T-helper 1 cell (primary cell): ENCODE measurements at places on chromosomes 11 and 22.

- no peak for DNase-seq
These were observed at the start of gene FGF19 for GRCh38 chr11:69703768-69704507. Gene FGF19 (minus strand): TSS chr11:69704022. CDS start chr11:69703876, 146 bp downstream.

- DNase-seq: no peak
These were observed 385.1 kb downstream of the CADM1 start for GRCh38 chr11:115119146-115119545.

GRCh38 chr11:103529181-103529684 lies 420.0 kb downstream of the DYNC2H1 start:
- no peak for DNase-seq

DNA sequence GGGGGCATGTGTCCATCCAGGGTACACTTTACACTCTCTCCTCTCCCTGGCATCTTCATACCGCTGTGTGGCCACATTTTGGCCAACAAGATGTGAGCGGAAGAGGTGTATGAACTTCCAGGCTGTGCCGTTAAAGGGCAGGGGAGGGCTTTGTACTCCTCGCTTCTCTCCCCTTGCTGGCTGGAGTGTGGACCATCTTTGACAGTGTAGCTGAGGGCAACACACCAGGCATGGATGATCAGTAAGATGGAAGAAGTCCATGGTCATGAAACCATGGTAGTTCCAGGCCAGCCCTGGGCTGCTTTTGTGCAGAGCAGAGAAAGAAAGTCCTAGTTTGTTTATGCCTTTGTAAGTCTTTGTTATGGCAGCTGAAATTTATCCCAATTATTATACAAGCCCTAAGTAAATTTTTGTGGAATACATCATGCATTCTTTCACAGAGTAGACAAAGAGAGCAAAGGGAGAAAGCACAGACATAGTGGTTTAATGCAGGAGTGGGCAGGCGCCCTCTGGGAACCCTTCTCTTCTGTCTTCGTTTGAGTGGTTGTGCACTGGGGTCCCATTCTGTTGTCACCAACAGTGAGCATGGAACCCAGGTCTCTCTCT lies 70.4 kb downstream of the FBXO7 start:
- no peak for DNase-seq

GRCh38 chr11:32947978-32948377 lies 55.4 kb downstream of the QSER1 start:
- no peak for DNase-seq

GRCh38 chr11:75205564-75206020 lies 35.0 kb upstream of the TPBGL start:
- DNase-seq: no peak

DNA sequence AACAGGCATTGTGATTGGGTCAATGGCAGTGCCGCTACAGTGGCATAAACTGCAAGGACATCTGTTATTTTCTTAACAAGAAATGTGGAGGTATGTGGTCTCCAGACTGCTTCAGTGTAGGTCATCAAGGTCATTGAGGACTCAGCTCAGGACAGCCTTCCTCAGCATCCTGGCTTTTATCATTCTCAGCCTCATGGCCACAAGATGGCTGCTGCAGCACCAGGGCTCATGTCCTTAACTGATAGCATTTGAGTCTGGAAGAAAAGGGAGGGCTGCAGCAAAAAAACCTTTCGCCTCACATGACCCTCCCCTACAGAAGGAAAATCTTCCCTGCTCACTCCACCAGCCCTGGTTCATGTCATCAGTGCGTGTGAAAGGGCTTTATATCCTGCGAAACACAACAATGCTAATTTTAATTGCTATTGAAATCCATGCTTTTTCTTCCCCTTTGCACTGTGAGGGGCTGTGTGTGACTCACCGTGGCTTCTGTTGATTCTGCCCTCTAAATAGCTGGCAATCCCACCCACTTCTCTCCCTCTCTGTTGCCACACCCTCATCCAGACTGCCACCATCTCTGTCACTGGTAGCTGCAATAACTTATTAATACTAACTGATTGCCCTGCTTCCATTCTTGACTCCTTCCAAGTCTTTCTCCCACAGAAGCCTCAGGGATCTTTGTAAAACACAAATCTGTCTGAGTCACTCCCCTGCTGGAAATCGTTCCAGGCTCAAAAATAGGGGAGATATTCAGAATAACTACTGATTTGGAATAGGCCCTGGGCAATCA lies 43.8 kb downstream of the CHRDL2 start:
- no peak for DNase-seq

DNA sequence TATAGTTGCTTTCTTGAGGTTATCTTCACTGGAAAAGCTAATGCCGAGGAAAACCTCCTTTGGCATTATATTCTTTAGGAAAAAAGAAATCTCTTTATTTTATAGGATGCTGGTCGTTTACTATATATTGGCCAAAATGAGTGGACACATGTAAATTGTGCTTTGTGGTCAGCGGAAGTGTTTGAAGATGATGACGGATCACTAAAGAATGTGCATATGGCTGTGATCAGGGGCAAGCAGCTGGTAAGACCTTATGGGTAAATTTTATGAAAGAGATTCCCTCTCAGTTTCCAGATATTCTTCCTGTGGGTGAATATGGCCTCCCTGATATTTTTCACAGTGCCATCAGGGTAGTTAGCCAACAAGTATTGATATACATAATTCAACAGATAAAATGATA lies 29.4 kb upstream of the TTC36 start:
- no peak for DNase-seq

DNA sequence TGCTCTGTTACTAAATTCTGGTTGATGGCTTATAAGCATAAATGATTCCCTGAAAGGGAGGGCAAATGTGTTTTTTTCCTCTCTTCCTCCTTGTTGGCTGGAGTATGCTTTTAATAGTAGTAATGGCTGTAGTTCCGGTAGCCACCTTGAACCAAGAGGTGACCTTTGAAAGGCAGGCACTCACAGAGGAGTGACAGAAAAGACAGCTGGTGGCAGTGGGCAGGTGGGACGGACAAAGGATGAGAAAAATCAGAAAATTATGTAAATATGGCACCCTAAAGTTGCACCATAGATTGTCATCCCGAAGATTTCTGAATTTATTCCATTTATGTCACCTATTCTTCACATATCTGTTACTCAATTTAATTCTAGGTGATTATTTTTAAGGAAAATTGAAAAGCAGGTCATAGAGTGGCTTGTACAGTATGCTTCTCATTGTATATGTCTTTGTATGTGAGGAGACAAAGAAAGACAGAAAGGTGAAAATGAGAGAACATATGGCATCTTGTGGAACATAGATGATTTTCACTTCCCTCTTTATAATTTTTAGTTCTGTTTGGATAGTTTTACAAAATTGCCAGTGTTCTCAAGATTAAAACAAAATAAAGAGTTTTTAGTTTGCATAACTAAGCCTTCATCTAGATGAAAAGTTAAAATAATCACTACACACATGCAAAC lies 17.0 kb downstream of the CASP12 start:
- no peak for DNase-seq

DNA sequence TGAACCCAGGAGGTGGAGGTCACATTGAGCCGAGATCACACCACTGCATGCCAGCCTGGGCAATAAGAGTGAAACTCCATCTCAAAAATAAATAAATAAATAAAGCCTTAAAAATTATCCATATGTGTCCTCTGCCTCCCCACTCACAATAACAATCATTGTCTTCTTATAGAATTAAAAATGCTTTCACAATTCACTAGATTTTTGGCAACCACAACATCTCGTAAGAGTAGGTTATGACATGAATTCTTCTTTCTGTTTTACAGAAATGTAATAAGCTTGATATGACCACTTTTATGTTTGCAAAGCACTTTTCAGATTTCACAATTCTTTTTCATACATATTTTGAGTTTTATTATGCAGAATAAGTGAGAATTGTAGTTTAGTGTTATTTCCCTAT lies 54.5 kb upstream of the HSPA8 start:
- DNase-seq: no peak

DNA sequence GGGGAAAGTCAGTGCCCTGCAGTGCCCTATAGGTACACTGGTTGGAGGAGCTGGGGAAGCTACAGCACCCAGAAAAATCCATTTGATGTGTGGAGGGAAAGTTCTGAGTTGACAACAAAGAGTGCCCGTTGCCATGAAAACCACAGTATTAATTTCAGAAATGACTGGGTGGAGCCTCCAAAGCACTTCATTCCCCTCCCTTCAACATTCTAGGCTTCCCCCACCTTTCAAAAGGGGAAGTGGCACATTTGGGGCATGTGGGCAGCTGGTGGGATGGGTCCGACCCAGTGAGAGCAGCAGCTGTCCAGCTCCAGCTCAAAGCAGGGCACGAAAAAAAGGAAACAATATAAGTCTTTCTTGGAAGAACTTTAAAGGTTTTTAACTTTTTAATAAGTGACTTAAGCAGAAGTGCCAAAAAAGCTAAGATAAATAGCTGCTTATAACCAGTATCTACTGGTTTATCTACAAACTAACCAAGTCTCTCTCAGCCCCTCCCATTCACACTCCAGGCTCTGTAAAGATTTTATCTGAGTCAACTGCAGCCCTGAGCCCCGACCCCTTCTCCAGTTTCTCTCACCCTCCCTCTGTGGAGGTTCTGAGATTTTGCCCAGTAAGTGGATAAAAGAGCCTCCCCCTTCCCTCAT lies 9.0 kb upstream of the AHNAK start:
- DNase-seq: peak; percentile 63

DNA sequence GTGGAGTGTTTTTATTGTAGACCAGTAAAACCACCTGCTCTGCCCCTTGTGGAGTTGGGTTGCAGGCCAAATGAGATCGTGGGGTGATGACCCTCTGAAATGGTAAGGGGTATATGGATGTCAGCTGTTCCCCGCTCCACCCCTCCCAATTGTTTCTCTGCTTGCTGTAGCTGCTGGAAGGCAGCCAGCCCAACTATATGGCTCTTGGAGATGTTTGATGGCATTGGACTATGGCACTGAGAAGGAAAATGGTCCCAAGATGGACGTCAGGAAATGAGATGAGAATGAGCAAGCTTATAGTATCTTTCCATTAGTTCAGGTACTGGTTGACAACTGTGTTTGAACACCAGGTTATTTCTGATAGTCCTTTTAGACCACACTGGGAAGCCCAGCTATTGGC lies 94.8 kb upstream of the SORL1-AS1 start:
- no peak for DNase-seq

- no peak for DNase-seq
These were observed 44.5 kb upstream of the RASSF10 start for GRCh38 chr11:12964650-12965049.

- DNase-seq: no peak
These were observed 2.1 kb downstream of the RTN3 start for GRCh38 chr11:63683133-63683991.

DNA sequence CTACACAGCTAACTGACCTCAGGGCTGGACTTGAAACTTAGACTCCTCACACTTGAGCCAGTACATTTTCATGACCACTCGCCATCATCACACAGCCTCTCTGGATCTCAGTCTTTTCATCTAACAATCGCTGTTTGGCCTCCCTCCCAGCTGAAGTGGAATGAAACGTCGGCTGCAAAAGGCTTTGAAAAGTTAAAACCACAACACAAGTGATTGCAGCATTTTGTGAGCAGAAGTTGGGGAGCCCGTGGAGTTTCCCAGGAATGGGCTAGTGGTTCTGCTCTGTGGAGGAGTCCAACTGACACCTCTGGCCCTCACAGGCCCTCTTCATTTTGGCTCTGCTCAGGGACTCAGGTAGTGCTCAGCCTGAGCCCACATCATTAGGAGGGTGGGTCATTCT lies 35.9 kb upstream of the TRIM29 start:
- no peak for DNase-seq

DNA sequence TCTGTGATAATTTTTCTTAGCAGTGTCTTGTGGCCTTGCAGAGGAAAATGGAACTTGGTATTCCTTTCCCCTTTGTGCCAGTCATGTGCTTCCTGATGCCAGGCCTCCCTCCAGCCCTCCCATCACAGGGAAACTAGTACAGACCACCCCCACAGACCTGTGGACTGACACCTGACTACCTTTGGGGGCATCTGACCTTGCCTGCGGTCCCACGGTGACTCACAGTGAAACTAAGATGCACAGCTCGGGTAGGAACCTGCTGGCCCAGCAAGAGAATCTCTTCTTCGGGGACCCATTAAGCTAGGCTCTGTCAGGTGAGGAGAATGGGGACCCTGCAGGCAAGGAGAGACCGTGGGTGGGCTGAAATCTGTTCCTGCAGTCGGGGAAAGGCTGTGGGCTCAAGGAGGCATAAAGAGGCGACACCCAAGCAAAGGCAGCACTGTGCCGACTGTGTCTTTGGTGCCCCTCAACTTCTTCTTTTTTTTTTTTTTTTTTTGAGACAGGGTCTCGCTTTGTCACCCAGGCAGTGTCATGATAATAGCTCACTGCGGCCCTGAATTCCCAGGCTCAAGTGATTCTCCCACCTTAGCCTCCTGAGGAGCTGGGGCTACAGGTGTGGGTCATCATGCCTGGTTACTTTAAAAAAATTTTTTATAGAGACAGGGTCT lies 20.8 kb upstream of the PEX26 start:
- DNase-seq: no peak

- no peak for DNase-seq
These were observed 37.9 kb downstream of the SWAP70 start for GRCh38 chr11:9701799-9702198.

DNA sequence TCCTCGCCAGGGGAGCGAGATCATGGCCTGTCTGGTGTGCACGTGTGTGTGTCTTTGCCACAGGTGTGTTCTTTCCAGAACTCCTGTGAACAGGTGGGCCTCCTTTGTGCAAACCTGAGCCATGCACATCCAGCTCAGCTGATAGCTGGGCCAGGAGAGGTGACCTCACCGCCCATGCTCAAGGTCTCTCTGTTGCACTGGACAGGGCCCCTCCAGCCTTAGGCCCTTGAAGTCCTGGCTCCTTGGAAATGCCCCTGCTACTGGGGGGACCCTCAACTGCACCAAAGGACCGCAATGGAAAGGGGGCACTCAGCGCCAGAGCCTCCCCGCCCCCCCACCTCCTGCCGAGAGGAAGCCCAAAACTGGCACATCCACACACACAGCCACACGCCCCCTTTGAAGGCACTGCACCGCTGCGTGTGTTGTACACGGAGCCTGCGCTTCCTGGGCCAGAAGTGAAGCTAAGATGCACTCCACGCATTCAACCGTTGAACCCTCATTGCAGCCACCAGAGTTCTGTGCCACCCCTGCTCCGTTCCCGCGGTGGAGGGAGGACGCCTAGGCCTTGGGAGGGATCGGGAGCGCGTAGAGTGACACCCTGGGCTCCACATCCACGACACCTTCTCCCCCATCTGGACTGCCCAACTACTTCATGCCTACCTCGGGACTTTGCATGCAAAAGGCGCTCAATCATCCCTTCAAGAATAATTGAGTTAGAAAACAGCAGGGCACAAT lies 16.4 kb upstream of the IL2RB start:
- no peak for DNase-seq
